ENCODE measurements at places on chromosomes 12 and 14.

DNA sequence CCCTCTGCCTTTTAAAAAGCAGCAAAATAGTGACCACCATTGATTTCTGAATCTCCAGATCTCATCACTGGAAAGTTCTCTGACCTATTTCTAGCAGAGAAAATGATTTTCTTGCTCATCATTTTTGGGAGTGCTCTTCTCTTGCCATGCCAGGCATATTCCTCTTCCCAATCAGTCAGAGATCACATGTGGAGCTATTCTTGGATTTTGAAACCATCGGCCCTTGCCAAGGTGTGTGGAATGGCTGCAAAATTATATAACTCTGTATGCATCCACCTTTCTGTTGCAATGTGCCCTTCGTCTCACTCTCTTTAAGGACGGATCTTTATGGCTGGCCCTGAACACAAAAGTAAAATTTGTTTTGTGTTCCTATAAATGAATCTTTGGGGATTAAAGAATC is 25.5 kb upstream of the LDHB start:
- DNase-seq = no peak

GRCh38 chr14:104076743-104077142 is 8.8 kb upstream of the ASPG start:
- DNase-seq = no peak

DNA sequence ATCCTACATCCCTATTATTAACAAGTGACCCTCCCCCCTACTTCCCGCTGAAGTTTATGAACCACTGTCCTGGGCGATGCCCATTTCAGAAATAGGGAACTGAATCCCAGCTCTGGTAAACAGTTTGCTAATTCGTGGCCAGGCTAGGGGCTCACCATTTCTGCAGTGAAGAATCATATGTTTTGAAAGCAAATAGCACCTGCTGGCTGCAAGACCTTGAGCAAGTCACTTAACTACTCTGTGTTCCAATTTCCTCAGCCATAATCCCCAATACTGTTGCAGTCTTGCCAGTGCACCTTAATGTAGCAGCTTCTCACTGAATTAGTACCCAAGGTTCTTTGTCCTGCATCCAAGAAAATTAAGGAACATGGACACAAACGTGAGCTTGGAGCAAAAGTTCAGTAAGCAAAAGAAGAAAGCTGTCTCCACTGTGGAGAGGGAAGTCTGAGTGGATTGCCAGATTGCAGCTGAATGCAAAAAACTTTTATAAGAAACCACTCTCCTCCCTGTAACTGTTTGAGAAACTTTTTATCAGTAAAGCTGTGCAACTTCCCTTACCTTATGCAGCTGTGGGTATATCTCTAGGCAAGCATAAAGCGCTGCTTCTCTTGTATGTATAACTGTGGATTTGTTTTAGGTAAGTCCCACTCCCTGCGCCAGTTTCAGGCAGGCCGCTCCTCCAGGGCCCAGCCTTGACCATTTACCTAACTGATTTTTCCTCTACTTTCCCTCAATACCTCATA is 824 bp downstream of the OAS1 start:
- DNase-seq = no peak

GRCh38 chr12:71536279-71536938 is 96.8 kb downstream of the LGR5 start:
- no peak for DNase-seq

- no peak for DNase-seq
Observed at GRCh38 chr12:48947727-48948126, 9.6 kb downstream of the ARF3 start.

GRCh38 chr12:94561943-94562411 is 88.4 kb downstream of the TMCC3 start:
- no peak for DNase-seq

DNA sequence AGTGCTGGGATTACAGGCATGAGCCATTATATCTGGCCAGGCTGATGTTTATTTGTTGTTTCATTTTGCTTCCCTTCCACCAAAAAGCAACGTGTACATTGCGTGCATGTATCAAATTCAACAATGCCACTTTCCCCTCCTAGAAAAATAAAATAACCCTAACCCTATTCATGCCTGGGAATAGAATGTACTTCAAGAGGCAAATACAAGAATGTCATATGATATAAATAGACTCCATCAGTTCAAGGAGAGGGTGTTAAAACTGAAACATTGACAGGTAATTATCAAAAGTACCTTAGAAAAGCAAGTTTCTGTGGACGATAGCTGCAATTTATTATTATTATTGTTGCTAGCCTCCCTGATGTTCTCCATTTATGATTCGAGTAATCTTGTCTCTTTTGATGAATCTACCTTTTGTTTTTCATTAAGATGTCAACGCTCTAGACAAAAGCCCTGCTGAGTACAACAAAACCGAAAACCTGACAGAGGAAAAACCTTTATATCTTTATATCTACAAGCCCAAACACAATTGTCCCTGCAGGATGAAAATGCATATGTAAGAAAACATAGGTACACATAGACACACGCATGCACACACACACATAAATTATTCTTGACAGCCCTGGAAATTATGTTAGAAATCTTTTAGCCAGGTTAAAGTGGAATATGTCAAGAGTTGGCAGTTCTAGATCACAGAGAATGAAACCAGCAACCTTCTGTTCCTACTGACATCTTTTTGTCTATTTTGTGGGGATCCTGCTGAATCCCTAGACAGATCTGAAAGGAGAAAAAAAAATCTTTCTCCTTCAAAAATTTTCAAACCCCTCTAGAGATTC is 98.9 kb downstream of the BTG1 start:
- no peak for DNase-seq

DNA sequence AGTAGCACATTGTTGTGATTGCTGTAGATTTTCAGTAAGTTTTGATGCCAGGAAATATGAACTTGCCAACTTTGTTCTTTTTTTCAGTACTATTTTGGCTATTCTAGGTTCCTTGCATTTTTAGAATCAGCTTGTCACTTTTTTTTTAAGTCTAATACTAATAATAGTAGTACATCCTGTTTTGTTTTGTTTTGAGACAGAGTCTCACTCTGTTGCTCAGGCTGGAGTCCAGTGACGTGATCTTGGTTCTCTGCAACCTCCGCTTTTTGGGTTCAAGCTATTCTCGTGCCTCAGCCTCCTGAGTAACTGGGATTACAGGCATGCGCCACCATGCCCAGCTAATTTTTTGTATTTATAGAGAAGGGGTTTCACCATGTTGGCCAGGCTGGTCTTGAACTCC is 16.5 kb downstream of the PWP1 start:
- no peak for DNase-seq

- DNase-seq = no peak
Observed at GRCh38 chr12:91894911-91895310, 250.7 kb downstream of the BTG1 start.
